Spinal cord (tissue), 10 donors: ENCODE measurements at places on chromosomes 16 and 17.

- DNase-seq: no peak
Observed at GRCh38 chr16:12447556-12447955, 356.1 kb downstream of the CPPED1 start.

DNA sequence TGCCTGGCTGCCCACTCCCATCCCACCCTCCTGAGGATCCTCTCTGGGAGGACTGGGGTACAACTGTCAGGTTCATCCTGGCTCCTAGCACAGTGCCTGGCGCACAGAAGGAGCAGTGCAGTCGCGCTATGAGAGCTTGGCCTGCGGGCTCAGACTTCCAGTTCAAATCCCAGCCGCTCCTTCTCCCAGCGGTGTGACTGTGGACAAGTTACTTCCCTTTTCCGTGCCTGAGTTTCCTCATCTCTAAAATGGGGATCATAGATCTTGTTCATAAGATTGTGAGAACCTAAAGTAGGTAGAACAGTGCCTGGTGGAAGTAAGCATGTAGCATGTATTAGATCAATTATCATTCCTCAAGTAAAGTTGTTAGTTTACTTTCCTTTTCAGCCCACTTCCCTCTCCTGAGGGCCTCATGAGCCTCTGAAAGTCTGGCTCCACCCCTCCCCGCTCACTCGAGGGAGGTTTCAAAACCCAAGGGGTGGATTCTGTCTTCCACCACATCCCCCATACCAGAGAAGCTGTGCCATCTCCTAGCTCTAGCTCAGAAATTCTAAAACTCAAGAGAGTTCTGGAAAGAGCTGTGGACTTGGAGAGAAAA is 19.9 kb upstream of the COL1A1 start:
- no peak for DNase-seq

- no peak for DNase-seq
Observed at GRCh38 chr16:67930678-67931211, 917 bp downstream of the CTRL start.

DNA sequence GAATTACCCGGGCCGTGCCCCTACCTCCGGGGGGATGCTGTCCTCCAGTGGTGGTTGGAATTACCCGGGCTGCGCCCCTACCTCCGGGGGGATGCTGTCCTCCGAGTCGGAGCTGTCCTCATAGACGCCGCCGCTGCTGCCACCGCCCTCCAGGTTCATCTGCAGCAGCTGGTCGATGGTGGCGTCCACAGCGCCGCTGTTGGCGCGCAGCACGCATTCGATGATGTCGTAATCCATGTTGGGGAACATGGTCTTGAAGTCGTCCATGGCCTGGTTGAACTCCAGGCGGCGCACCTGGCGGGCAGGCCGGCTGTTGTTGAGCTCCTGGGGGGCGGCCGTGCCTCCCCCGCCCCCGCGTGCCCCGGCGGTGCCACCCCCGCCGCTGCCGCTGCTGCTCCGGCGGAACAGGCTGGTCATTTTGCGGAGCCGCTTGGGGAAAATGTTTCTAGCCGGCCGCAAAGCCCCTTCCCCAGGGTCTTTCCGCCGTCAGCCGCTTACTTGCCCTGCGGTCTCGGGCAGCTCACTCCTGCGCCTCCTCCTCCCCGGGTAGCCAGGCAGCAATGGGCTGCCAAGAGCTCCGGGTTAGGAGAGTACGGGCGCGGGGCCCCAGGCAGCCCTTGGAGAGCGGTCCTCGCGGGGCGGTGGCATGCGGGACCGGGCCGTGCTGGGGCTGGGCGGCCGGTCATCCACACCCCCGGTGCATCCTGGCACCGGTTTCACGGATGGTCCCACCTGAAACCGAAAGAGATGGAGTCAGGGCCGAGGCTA is 35.5 kb upstream of the MRPS23 start:
- no peak for DNase-seq

- no peak for DNase-seq
Observed at GRCh38 chr17:19755821-19756510, 7.9 kb upstream of the ALDH3A1 start.
